ENCODE measurements at places on chromosomes 13 and 19.

GRCh38 chr13:108407495-108407894 is 138.0 kb downstream of the TNFSF13B start:
- no peak for DNase-seq

GRCh38 chr13:46176756-46177155 is 5.2 kb downstream of the LCP1 start:
- DNase-seq: no peak

GRCh38 chr19:45079911-45080370 is 881 bp downstream of the GEMIN7 start:
- DNase-seq: no peak

- no peak for DNase-seq
Measured at GRCh38 chr13:39864221-39864620, 208.8 kb downstream of the COG6 start.
